Uterus (tissue), 4 donors: ENCODE measurements at places on chromosomes 12 and 14. TPM values are rescaled to one million over a fixed set of nuclear protein-coding genes. Genes with fewer than 3 reads are reported as not detected.

GRCh38 chr14:62824086-62824485, 221.2 kb downstream of the KCNH5 start:
- H3K4me1 ChIP-seq, result no peaks in the 10 kb centered on the region
- no peak for DNase-seq
- H3K4me3 ChIP-seq, result no peak overlapping the region
- H3K27me3 ChIP-seq, result no peaks in the 10 kb centered on the region

GRCh38 chr12:46578190-46578982, 205.8 kb upstream of the SLC38A2 start:
- no peaks in the 10 kb centered on the region for H3K4me1 ChIP-seq
- no peaks in the 10 kb centered on the region for H3K27me3 ChIP-seq
- peak overlapping the region; percentile 22 for H3K27ac ChIP-seq
- no peak for DNase-seq
- H3K4me3 ChIP-seq, result no peak overlapping the region
- no peaks in the 10 kb centered on the region for H3K36me3 ChIP-seq

- H3K4me3 ChIP-seq, result no peak overlapping the region
- no peak for DNase-seq
- no peaks in the 10 kb centered on the region for H3K27me3 ChIP-seq
- H3K36me3 ChIP-seq, result no peaks in the 10 kb centered on the region
- H3K4me1 ChIP-seq, result no peaks in the 10 kb centered on the region
These were observed 12.2 kb upstream of the RHOJ start for GRCh38 chr14:63192085-63192484.

Gene GALNT8
- 0.70 TPM for total RNA-seq

DNA sequence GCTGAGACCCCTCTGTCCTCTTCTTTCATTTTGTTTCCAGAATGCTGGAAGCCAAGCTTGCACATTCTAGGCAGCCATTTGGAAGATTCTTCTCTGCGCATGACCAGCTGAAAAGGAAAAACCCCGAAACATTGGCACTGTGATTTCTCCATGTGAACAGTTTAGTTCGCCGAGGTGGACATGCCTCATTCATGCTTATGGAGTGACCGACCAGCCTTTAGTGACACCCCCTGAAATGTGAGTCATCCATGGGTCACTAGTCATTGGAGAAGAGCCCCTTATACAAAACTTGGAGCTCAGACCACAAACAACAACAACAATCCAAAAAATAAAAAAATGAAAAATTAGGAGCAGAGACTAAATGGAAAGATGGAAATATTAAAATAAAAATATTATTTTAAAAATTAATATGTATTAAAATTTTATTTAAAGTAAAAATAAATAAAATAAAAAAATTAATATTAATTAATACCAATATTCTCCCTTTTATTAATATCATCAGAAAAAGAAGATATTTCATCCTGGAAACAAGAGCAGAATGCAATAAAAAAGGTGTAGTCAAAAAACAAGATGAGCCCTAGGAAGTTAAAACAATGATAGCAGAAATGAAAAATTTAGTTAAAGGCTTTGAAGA, 9.5 kb upstream of the KRT7 start:
- no peak overlapping the region for H3K27ac ChIP-seq
- no peak for DNase-seq
- H3K36me3 ChIP-seq, result no peaks in the 10 kb centered on the region
- no peaks in the 10 kb centered on the region for H3K4me1 ChIP-seq
- no peaks in the 10 kb centered on the region for H3K27me3 ChIP-seq
- H3K4me3 ChIP-seq, result no peak overlapping the region

Gene COL2A1
- not detected for total RNA-seq
